ENCODE measurements at places on chromosomes 5 and 9.

DNA sequence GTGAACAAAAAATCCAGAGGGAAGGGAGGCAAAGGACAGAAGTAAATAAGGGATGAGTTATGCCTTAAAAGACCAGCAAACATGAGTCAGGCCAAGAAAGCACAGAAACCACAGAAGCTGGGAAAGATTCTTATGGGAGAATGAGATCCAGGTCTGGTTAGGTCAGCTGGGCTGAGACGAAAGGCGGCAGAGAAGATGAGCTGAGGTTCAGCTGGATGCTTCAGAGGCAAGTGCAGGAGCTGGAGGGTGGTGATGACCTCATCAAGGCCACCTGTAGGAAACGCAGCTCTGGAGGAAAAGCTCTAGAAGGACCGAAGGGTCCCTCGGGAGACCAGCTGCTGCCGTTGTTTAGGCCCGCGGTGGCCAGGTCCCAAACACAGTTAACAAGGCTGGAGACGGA, 152.0 kb downstream of the MYO10 start:
- no peak overlapping the region for H3K27ac ChIP-seq
- H3K4me1 ChIP-seq: no peaks in the 10 kb centered on the region
- no peaks in the 10 kb centered on the region for H3K27me3 ChIP-seq

- no peak overlapping the region for H3K4me3 ChIP-seq
- H3K27me3 ChIP-seq: no peaks in the 10 kb centered on the region
- no peak for DNase-seq
- H3K27ac ChIP-seq: no peak overlapping the region
Measured at GRCh38 chr5:168153263-168153875, 138.1 kb upstream of the WWC1 start.

- H3K4me3 ChIP-seq: no peak overlapping the region
- no peak overlapping the region for H3K27ac ChIP-seq
- H3K27me3 ChIP-seq: no peaks in the 10 kb centered on the region
- no peaks in the 10 kb centered on the region for H3K36me3 ChIP-seq
- DNase-seq: no peak
- peaks cover 8% of the 10 kb centered on the region for H3K4me1 ChIP-seq
Measured at GRCh38 chr5:127564002-127564769, 46.7 kb downstream of the PRRC1 start.

DNA sequence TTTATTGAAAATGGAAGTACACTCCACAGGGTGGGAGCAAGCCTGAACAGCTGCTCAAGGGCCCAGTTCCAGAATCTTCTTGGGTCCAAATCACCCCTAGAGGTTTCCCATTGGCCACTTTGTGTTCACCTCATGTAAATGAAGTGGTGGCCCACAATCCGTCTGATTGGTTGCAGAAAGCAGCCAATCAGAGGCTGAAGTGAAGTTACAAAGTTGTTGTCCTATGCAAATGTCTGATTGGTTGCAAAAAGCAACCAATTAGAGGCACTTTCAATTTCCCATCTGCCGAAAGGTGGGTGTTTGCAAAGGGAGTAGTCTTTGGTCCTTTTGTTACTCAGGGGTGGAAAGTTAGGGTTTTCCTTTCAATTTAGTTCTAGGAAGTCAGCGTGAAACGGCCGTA, 8.8 kb downstream of the TMEM171 start:
- no peak overlapping the region for H3K4me3 ChIP-seq
- H3K27me3 ChIP-seq: peaks cover under 1% of the 10 kb centered on the region
- no peak overlapping the region for H3K27ac ChIP-seq
- no peak for DNase-seq
- no peaks in the 10 kb centered on the region for H3K36me3 ChIP-seq
- no peaks in the 10 kb centered on the region for H3K4me1 ChIP-seq

DNA sequence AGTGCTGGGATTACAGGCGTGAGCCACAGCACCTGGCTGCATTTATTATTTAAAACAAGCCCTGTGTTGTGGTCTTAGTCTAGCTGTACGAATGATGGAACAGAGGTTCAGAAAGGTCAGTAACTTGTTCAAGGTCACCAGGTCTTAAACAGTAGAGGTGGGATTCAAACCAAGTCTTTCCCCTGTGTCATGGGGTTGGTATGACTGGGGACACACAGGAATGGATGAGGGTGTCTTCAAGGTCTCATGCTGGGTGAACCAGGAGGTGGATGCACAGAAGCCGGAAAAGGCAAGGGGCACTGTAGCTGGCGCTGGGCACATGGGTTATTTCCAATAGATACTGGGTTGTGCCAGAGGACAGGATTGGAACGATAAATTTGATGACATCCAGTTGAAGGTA, 32.2 kb upstream of the TJP2 start:
- no peak for DNase-seq
- H3K36me3 ChIP-seq: peaks cover 4% of the 10 kb centered on the region
- no peak overlapping the region for H3K4me3 ChIP-seq
- H3K4me1 ChIP-seq: peaks cover 18% of the 10 kb centered on the region
- no peaks in the 10 kb centered on the region for H3K27me3 ChIP-seq

DNA sequence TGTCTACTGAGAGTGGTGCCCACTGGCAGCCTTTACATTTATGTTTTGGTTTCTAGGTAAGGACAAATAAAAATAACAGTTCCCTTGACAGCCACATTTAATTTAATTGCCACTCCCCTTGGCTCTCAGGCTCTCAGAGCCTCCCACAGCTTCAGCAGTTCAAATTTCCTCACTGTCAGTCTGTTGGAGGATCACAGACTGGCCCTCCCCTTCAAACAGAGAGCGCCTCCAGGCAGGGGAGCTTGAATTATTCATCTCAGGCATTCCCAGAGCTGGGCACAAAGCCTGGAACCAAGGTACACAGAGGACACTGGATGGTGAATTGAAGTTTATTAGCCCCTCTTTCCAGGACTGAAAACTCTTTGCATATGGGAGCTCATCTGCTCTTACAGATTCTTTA, 407.7 kb downstream of the SPOCK1 start:
- no peak overlapping the region for H3K27ac ChIP-seq
- no peak for DNase-seq
- H3K4me1 ChIP-seq: no peaks in the 10 kb centered on the region
- no peak overlapping the region for H3K4me3 ChIP-seq
- H3K36me3 ChIP-seq: no peaks in the 10 kb centered on the region
